Neural crest cell (in vitro differentiated cells): ENCODE measurements at places on chromosomes 16 and 17.

- DNase-seq: peak; percentile 46
Measured at GRCh38 chr17:73514146-73514863, 129.9 kb downstream of the SDK2 start.

GRCh38 chr17:29791336-29792080 is 138.5 kb downstream of the SSH2 start:
- DNase-seq: no peak

DNA sequence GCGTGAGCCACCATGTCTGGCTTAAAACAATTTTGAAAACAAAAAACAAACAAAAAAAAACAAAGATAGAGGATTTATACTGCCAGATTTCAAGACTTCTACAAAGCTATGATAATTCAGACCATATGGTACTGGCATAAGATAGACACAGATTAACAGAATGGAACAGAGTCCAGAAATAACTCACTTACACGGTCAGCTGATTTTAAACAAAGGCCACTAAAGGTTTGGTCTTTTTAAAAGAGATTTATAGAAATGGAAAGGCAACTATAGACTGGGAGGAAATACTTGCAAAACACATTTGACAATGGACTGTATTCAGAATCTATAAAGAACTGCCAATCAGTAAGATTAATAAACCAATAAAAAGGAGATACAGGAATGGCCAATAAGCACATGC is 48.6 kb upstream of the MNT start:
- DNase-seq: no peak

DNA sequence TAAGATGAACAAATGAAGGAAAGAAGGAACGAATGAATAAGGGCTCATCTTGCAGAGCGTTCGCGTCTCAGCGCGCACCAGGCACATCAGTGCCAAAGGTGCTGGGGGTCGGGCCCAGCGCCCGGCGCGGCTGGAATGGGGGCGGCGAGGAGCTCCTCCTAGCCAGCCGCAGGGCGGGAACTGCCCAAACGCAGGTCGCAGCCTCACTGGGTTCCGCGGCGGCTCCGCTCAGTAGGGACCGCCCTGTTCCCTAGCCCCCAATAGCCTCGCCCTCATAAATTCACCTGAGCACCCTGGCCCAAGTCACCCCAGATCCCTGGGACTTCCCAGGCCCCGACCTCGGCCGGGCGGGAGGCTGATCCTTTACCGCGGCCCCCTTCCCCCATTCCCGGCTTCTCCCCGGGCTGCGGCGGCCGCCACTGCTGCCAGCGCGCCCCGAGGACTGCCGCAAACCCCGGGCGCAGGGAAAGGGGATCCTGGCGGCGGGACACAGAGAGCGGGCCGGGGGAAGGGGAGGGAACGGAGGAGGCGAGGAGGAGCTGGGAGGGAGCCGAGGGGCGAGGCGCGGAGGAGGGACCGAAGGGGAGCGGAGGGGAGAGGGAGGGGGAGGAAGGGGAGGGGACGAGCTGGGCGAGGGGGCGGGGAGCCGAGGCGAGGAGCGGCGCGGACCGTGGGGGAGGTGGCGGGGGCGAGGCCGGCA is 377 bp upstream of the CRHR1 start:
- peak; percentile 52 for DNase-seq

GRCh38 chr17:45310380-45311324 is 6.2 kb downstream of the MAP3K14 start:
- DNase-seq: no peak

DNA sequence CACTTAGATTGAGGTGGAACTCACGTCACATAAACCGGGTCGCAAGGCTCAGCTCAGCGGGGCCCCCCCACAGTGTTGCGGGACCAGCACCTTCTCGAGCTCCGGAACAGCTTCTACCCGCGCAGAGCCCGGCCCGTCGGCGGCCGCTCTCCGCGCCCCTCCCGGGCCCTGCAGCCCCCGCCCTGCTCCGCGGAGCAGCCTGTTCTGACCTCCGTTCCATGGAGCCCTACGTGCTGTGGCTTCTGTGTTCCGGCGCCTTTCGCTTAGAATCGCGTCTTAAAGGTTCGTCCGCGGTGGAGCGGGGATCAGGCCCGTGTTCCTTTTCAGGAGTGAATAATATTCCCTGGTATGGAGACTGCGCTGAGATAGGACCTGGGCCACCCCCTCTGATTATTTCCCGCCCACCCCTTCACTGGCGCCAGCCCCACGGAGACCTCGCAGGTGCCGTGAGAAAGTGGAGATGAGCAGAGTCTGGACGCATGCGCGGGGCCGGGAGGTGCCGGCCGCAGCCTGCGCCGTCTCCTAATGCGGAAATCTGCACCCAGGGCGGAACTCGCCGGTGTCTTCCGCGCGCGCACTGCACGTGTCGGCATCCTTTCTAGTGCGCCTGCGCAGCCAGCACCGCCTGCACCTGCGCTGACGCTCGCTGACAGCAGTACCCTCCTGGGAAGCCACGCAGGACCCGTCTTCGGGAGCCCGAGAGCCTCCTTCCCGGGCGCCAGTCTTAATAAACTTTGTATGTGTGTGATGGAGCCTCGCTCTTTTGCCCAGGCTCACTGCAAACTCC is 30.9 kb downstream of the ZNF778 start:
- no peak for DNase-seq

DNA sequence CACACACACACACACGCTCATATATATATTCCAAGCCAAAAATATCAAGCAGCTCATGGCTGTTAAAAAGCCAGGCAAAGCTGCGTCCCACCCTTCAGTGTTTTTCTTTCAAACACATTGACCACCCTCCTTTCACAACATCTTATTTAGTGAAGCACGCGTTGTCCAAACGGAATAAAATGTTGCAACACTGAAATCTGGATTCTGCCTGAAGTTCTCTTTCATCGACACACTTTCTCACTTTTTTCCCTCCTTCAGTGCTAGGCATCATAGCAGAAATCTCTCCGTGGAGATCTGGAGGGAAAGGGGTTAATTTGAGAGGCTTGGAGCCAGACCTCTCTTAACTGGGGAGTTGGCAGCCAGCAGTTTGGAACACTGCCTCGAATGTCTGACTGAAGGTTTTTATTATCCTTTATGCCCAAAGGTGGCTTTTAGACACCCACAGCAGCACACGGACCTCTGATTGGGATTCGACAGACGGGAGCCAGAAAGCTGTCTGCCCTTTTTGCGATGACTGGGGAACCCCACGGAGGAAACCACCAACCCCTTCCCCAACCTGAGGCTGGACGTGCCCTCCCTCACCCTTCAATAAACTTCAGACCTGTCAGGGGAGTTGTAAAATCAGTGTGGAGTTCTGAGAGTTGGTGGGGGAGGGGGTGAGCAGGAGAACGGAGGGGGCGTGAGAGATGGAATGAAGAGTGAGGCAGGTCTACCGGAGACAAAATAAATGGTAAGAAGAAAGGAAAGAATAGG is 833.6 kb upstream of the SOX9 start:
- no peak for DNase-seq

- no peak for DNase-seq
Measured at GRCh38 chr17:42798011-42798382, 507 bp downstream of the COA3 start.

- DNase-seq: no peak
Measured at GRCh38 chr17:42797067-42798007, 1.2 kb downstream of the COA3 start.

- DNase-seq: peak; percentile 45
Measured at GRCh38 chr17:38982858-38983746, 15.9 kb upstream of the FBXO47 start.

- DNase-seq: no peak
Measured at GRCh38 chr16:17983114-17983513, 353.4 kb downstream of the NPIPA8 start.

GRCh38 chr16:66420396-66420795 is 6.7 kb upstream of the BEAN1 start:
- DNase-seq: no peak

DNA sequence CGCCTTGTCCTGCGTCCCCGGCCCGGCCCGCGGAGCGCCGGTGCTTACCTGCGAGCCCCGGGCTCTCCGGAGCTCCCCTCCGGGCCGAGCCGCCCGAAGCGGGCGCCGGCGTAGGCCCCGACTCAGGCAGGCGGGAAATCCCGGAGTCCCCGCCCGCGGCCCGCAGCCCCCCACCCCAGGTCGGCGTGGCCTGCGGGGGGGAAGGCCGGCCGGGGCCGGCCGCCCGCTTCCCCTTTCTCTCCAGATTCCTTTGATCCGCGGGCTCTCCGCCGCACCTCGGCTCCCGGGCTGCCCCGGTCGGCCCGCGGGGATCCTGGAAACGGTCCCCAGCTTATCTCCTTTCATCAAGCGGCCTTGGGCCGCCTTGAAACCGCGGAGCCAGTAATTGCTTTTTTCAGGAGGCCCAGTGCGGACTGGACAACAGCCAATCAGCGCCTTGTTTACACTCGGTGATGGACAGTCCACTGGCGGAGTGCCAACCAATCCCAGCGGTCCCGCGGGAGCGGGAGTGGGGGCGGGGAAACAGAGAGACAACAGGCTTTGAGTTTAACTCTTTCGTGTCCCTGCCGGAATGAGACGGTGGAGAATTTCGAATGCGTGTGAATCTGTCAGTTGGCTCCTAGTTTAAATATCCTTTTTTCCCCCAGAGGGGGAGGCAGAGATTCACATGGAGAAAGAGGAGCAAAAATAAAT is 1.4 kb upstream of the BAHCC1 start:
- peak; percentile 100 for DNase-seq

DNA sequence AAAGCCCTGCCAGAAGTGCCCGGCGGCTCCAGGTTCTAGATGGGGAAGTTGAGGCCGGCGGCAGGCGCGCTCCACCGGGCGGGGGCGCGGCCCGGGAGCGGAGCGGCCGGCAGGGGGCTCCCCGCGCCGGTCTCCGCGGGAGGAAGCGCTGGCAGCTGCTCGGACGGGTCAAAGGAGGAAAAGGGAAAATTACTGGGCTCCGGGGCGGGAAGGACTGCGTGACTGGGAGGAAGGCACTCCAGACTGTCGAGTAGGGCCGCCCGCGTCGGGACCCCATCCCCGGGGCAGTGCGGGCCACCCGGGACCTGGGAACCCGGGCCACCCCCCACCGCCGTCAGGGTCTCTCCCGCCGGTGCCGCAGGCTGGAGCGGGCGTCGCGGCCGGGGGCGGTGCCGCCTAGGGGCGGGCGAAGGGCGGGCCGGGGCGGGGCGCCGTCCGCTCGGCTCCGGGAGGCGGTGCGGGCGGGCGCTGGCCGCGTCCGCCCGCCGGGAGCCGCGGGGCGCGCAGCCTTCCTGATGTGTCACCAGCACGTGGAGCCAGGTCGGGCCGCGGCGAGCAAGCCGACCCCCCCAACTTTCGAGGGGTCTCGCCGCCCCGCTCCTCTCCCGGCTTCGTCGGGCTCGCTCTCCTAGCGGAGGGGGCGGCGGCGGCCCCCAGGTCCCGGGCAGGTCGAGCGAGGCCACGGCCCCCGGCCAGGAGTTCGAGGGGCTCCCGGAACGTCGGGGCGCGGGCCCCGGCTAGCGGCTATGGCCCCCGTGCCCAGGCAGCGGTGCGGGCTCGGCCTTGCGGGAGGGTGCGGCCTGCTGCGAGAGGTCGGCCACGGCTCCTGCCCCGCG is 167.5 kb downstream of the RAB11FIP4 start:
- peak; percentile 66 for DNase-seq

- no peak for DNase-seq
Measured at GRCh38 chr16:69837380-69837779, 75.2 kb downstream of the WWP2 start.

- DNase-seq: peak; percentile 6
Measured at GRCh38 chr16:70738083-70738977, 52.5 kb upstream of the MTSS2 start.

DNA sequence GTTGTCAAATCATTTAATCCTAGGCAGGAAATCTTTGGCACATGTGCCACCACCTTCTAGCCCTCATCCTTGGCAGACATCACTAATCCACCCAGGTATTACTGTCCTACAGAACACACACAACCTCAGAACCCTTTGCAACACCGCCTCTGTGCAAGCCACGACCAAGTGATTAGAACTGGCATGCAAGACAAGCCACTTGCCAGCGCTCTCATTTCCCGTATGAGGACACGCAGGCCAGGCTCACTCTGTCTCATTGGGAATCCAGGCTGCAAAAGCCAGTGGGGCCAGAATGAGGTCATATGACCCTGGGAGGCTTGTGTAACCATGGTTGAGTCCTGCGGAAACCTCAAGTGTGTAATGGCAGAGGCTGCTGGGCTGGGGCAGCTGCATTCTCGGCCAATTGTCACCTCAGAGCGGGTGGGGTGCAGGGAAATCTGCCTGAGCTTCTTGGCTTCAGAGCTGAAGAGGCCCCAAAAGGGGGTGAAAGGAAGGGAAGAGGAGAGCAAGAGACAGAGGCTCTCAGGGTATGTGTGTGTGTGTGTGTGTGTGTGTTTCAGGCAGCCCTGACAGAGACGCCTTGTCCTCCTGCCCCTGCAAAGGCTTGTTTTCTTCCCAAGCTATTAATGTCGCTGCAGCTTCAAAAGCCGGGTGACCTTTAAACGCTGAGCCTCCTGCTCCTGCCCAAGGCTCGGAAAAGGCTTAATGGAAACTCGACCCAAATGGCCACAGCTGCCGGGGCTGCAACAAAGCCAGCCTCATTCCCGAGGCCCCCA is 43.2 kb upstream of the MRPS23 start:
- DNase-seq: peak; percentile 73

DNA sequence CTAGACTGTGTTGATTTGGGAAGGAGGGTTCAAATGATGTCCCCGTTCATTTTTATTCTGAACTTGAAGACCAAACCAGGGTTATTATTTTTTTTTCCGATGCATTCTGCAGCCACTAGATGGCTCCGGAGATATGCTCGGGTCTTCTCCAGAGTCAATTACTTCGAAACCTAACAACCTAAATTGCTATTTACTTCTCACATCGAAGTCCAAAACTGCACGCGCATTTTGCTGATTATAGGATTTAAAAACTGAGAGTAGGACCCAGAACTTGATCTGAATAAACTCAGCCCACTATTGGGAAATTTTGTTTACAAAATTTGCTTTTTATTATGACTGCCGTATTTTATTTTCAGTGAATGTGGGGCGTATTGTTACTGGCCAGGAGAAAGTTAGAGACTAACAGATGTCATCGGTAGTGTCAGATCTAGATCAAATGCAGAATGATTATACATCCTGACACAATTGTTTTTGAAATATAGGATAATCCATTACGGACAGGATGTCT is 263.8 kb downstream of the HS3ST3A1 start:
- DNase-seq: peak; percentile 36
